CD4-positive, alpha-beta T cell treated with Interleukin-17A for 4 hours (primary cell): ENCODE measurements at places on chromosomes 7 and 10.

- no peak for DNase-seq
Observed at GRCh38 chr10:37436357-37436756, 311.0 kb downstream of the ANKRD30A start.

GRCh38 chr10:129809841-129810240, 154.2 kb downstream of the EBF3 start:
- no peak for DNase-seq

- DNase-seq: no peak
Observed at GRCh38 chr10:131048606-131049005, 262.9 kb downstream of the TCERG1L start.

- DNase-seq: peak; percentile 55
Observed at GRCh38 chr10:103915796-103916195, 2.2 kb downstream of the STN1 start.

DNA sequence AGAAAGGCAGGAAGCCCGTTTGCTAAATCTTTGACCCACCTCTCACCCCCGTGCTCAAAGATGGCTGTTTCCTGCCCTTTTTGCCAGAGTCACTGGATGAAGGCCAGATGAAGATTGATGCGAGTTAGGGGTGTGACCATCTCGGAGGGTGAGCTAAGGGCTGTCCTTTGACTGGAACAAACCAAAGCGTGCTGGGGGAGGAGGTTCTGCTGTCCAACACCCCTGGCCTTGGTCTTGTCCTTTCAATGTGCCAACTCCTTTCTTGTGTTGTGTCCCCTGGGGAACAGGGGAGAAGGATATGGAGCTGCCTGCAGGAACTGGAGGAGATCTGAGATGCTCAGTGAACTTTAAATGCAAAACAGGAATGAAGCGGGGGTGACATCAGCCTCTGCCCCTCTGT, 90.3 kb upstream of the ADAM12 start:
- no peak for DNase-seq

GRCh38 chr7:30893357-30893756, 18.3 kb upstream of the AQP1 start:
- no peak for DNase-seq
